ENCODE measurements at places on chromosomes 1 and 21.
A peak's percentile ranks its signal among the peaks of the same experiment; 100 is the strongest.

DNA sequence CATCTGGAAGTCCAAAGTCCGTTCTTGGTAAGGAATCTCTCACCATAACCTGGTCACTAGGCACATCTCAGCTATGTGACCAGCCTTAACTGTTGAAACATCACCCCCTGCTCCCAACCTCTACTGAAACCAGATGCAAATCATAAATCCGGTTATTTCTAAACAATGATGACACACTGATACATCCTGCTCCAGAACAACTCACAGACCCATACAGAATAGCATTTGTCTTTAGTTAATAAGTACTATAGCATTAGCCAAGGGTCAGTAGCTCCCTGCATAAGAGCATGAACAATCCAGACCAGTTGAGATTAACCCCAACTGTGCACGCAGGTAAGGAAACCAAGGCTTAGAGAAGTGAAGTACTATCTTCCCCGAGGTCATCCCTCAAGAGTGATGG is 38.0 kb upstream of the KCTD3 start:
- DNase-seq: no peak

- peak; percentile 40 for DNase-seq
Observed at GRCh38 chr1:21607549-21608529, 61.3 kb downstream of the RAP1GAP start.

DNA sequence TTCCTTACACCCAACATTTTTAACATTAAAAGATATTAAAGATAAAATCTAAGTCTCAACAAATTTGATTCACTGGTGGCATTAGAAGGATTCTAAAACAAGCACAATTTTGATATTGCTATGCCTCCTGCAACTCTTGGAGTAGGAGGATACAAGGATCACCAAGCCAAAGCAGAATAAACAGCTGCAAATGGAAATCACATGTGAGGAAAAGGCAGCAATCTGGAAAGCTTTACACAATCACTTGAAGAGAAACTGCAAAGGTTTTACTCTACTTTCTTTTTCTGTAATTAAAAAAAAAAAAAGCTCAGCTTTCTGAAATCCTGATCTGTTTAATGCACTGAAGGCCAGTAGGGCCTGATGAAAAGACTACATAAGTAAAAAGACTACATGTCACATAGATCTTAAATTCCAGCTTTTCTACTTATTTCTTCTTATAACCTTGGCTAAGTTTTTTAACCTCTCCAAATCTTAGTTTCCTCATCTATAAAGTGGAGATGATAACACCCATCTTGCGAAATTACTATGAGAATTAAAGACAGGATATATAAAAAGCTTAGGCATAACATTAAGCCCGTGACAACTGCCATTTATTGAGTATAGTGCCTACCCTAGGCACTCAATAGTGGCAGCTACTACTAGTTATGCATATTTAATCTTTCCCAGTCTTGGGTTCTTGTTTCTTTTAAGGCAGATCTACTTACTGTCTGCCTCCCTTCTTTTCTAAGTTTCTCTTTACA is 73.5 kb downstream of the EPS15 start:
- no peak for DNase-seq

GRCh38 chr1:163054181-163054591 is 15.0 kb upstream of the RGS4 start:
- no peak for DNase-seq

GRCh38 chr21:21624674-21625073 is 626.5 kb downstream of the NCAM2 start:
- DNase-seq: no peak

DNA sequence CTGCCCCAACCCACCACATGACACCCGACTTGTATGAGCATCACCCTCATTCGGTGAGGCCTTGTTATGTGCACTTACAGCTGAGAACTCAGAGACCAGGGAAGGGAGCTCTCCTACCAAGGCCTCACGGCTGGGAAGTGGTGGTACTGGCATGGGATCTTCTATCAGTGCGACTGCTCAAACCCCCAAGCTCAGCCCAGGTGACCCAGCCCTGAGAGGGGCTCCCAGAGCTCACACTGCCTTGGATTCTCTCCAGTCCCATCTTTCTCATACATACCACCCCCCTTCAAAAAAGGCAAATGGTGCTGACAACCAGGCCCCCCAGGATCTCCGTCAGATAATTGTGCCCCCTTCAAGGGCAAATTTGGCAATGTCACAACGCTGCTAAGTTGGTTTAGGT is 777 bp upstream of the PLA2G2F start:
- DNase-seq: no peak

- DNase-seq: no peak
Observed at GRCh38 chr1:246169019-246169418, 338.1 kb downstream of the SMYD3 start.

GRCh38 chr1:92864131-92864530 is 32.3 kb downstream of the RPL5 start:
- DNase-seq: no peak

DNA sequence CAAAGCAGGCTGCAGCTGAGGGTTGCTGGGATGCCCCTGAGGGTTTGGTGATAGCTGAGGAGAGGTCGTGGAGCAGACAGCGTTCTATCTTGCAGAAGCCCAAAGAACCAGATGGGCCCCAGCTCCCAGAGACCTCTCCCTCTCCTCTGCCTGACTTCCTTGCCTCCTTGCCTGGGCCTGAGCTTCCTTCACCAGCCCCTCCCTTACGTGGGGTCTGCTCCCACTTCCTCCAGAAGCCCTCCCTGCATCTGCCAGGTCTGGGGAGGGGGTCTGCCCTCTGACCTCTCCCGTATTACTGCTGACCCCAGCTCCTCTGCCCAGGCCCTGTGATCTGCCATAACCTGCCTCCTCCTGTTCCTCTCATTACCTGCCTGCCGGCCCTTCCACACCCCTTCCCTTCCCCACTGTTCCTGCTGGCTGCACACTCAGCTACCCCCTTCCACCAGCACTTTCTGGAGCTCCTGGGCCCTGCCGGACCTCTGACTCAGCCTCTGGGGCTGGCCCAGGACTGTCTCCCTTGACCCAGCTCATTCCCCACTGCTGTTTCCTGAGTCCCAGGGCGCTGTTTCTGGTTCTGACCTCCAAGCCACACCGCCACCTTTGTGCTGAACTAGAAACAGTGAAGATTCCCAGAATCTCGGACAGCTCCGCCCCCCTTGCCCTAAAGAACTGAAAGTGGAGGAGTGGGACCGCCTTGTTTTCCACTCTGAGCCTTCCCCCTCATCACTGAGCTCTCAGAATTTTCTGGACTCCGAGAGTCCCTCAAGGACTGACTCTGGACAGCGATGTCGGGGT is 237.7 kb upstream of the C1orf174 start:
- DNase-seq: no peak

GRCh38 chr1:80767711-80768110 is 1033.0 kb upstream of the ADGRL2 start:
- no peak for DNase-seq

GRCh38 chr1:242128951-242129502 is 130.1 kb upstream of the MAP1LC3C start:
- no peak for DNase-seq

- no peak for DNase-seq
Observed at GRCh38 chr1:97017895-97018294, 296.3 kb downstream of the PTBP2 start.

GRCh38 chr1:115432061-115432460 is 94.0 kb upstream of the NGF start:
- DNase-seq: no peak

DNA sequence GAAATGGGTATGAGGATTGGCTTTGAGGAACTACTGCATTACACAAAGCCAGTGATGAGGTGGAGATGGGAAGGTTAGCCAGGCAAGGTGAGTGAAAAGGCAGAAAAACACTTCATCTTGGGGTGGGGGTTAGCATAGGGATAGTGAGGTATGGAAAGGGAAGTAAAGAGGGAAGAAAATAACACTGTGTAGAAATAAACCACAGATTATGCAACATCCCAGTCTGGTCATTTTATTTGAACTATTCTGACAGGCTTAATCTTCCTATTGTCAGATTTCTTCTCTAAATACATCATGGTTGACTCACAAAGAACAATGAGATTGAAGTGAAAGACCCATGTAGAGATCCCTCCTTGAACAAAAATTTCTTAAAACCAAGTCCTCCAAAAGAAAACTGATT is 640.2 kb downstream of the PTPRC start:
- DNase-seq: no peak

DNA sequence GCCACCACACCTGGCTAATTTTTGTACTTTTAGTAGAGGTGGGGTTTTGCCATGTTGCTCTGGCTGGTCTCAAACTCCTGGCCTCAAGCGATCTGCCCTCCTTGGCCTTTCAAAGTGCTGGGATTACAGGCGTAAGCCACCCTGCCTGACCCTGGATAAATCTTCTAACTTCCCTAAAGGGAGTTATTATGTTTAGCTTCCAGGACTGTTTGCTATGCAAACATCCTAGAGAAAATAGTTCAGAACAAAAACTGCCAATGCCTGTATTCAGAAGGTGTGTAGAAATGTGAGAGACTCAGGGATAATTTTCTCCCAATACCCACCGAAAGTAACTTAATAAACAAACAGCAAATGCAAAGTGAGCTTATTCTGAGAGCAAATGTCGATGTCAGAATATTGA is 301.2 kb downstream of the TGFB2 start:
- DNase-seq: no peak

GRCh38 chr1:56985857-56986256 is 20.0 kb upstream of the C8B start:
- no peak for DNase-seq

- DNase-seq: no peak
Observed at GRCh38 chr1:211783897-211784296, 46.7 kb downstream of the LPGAT1 start.

DNA sequence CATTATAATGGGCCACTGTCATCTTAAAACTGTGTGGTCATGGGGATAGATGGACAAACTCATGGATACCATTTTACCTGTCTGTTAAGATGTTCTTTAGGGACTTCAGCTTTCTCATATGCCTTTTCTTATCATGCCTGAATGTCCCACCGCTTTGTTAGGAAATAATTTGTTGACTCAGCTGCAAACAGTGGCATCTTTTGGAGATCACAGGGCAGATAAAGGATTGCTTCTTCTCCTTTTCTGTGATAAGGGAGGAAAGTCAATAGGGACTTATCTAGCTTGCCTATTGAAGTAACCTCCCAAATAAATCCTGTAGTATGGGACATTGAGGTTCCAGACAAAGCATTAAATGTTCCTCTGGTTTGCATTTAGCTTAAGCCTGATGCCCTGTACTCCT is 79.8 kb upstream of the KIAA0040 start:
- no peak for DNase-seq

DNA sequence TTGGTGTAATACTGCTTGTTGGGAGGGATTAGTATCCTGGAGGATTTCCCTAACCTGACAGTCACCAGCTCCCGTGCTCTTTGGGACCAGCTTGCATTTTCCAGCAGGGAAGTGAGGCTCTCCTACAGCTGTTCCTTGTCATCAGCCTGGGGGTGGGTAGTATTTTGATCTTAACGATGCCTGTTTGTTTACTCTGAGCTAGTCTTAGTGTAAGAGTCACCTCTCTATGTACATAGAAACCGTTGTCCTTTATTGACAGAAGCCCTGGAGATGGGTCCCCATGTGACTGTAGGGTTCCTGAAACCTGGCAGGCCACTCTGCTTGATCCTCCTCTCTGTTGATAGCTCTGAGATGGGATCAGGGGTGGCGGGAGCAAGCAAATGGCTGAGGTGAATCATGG is 58.0 kb downstream of the ACP6 start:
- DNase-seq: no peak

DNA sequence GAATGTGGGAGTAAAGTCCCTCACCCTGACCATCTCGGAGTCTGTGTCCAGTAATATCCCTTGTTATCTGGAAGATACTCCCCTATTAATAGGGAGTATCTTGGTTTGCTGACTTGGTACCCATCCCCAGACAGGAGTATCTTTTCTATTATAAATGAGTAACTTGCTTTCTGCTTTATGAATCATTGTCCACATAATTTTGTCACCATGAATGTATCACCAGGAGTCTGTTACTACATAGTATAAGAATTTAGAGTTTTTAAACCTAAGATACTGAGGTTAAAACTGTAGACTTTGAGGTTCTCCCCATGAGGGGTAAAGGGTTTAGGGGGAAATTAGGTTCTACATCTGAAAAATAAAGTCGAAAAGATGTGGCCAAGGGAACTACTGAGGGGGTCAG is 175.6 kb downstream of the FCRL5 start:
- DNase-seq: no peak

- no peak for DNase-seq
Observed at GRCh38 chr1:228225165-228225710, 17.4 kb downstream of the OBSCN start.

DNA sequence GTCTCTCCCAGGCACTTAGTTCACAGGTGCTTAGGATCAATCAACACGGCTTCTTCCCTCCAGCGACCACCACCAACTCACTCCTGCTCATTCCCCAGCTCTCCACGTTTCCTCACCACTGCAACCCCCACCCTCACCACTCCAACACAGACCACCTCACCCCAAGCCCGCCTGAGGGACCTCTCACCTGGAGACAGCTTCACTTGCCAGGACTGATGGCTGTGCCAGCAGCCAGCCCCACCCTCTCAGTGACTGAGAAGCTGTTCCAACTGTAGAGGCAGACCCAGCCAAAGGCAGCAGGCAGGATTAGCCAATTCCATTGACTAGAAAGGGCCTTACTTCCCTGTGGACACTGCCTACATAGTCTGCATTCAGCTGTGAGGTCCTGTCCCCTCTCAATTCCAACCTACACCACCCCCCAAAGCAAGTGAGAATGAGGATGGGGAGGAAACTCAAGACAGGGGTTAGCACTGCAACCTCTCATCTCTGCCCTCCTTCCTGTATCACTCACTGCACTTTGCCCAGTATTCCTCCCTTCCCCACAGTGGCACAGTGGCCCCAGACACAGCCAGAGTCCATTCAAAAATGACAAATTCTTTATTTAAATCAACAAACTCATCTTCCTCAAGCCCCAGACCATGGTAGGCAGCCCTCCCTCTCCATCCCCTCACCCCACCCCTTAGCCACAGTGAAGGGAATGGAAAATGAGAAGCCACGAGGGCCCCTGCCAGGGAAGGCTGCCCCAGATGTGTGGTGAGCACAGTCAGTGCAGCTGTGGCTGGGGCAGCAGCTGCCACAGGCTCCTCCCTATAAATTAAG is 7.6 kb downstream of the TAGLN2 start:
- no peak for DNase-seq

DNA sequence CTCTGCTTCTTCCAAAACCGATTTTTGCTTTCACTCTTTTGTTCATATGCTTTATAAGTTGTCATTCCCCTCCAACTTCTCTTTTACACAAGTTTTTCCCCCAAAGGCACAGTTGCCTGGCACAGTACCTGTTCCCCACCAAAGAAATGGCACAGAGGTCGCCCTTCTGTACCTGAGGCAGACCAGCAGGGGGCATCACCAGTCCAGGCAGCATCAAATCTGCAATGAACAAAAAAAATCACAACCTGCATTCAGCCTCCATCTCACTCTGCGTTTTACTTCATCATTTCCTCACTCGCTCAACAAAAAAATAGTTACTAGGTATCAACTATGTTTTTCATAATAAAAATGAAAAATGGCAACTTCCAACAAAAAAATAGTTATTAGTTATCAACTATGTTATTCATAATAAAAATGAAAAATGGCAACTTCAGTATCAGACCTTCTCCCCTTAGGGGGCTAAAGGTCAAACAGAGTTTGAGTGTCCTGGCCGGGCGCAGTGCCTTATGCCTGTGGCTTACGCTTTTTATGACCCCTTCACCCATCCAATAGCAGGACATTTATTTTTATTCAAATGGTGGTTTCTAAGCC is 4.1 kb downstream of the EIF2D start:
- DNase-seq: peak; percentile 73

- DNase-seq: no peak
Observed at GRCh38 chr1:29824025-29824424, 587.7 kb downstream of the PTPRU start.
